ENCODE measurements at places on chromosomes 2 and 18.

DNA sequence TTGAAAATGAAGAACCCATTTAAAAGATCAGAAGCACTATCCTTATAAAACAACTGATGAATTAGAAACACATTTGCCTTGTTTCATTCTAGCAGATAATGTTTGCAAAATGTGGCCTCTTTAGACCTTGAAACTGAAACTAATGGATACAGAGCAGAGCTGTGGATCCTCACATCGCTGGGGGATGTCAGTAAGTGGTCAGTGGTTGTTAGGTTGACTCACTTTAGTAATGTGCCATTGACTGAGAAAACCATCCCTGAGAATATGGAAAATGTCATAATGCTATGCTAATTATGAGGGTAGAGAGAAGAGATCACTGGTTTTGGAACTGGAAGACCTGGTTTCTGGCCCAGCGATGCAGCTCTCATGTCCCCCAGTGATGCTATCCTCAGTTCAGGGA, 176.7 kb downstream of the MYO1B start:
- no peak for DNase-seq

DNA sequence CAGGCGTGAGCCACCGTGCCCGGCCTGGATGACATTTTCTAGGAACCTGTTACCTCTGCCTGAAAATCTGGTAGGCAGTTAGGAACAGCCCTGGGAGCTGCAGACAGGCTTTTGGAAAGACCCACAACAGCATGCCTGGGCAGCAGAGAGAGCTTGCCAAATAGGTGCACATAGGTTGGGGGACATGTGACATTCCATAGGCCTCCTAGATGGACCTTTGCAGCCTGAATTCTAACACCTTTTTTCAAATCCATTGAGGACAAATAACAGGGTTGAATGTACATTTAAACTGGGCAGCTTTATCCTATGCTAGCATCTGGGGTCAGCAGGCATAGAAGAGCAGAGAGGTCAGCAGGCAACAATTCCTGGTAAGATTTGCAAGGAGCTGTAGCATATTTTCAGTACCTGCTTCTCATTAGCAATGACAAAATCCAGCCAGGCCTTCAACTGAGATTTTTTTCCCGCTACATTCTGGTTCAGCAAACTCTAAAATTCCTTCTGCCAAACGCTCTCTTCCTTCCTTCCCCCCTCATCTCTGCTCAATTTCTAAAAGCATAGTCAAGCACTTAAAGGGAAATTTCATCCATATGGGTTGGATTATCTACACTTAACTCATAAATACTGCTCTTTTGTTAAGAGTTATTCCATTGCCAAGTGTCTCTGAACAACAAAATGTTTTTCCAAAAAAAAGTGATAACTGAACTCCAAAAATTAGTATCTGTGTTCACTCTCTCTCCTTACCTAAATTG, 75.2 kb downstream of the SOWAHC start:
- DNase-seq: no peak

GRCh38 chr2:133993160-133993559, 260.7 kb upstream of the MGAT5 start:
- no peak for DNase-seq

DNA sequence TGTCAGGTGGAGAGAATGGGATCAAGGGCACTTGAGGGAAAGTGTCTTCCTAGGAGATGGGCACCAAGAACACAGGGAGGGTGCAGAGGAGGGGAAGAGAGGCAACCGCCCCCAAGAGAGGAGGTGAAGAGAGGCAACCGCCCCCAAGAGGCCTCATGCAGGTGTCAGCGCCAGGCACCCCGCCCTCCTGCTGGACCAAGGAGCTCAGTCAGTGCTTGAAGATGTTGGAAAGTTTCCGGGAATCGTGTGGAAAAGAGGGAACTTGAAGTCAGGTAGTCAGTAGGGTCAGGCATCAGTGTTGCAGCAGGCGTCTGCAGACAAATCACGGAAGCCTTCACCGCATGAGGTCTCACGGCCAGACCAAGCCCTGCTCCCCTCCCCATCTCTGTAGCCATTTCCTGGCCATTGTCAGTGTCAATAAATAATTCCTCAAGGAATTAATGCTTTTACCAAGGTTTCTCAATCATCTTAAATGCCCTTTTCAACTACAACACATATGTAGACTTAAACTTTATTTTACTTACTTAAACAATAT, 353.1 kb downstream of the EIPR1 start:
- no peak for DNase-seq

- no peak for DNase-seq
Observed at GRCh38 chr2:172039011-172039704, 39.4 kb downstream of the METAP1D start.

DNA sequence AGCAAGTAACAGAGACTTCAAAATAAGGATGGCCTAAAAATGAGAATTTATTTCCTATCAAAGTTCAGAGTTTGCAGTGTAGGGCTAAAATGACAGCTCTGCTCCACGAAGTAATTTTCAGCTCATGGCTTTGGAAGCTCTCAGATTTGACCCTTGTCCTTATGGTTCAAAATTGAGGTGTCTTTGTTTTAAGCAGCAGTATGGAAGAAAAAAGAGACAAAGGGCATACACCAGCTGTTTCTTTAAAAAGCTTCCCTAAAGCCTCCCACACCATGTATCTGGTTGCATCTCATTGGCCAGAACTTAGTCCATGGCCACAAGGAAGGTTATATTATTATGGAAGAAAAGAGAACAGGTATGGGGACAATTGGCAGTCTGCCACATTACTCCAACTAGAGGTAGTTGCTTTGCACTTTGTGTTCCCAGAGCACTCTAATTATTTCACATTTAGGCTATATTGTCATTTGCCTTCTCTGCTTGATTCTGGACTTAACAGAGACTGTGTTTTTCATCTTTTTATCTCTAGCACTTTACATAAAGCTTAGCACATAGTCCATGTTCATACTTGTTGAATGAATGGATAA, 180.4 kb downstream of the MCFD2 start:
- DNase-seq: no peak

DNA sequence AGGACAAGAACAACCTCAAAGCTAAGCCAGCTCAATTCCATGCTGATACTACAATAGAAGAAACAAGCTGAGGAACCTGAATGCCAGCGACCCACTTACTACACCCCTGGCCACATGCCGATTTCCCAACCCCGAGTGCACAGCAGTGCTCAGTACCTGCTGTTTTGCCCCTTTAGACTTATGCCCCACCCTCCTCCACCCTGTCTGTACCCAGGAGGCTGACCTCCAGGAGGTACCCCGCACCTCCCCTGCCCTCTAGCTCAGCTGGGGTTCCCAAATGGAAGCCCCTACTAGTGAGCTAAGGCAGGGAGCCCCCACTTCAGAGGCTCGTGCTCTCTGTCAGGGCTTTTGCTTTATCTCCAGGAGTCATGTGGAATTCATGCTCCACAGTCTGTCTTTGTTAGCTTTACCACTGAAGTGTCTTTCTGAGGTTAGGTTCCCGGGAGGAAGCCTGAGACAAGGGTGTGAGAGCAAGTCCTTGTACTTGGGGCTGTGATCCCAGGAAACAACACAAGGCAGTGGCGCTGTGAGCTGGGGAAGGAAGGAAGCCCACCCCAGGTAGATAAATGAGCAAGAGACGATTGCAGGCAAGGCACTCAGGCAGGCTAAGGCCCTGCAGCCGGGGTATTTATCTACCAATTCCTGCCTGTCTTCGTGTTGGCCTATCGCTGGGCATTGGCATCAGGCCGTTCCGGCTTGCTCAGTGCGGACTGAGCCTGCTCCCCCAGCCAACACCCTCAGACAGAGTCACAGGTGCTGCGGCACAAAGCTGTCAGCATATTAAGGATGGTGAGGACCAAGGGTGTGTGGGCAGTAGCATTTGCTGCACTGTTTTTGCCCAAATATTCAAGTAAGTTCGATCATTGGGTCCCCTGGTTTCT, 220.5 kb downstream of the CYP26B1 start:
- DNase-seq: no peak

DNA sequence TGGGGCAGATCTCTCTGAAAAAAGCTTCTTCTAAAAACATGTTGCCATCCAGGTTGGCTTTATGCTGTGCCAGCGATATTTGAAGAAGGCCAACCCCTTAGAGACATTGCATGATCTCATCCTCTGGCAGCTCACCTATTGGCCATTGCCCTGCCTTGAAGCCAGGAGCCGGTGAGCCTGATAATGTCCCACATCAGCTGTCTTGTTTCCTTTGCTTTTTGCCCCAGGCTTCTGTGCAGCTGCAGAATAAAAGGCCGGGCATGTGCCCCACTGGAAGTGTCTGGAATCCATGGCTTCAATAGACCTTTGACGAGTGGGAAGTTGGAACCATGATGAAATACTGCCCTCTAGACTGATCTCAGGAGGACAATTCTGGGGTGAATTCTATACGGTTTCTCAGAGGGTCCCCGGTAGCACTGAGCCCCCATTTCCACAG, 523.5 kb upstream of the ZEB2 start:
- no peak for DNase-seq

- DNase-seq: no peak
Observed at GRCh38 chr18:7332452-7332851, 101.6 kb downstream of the LRRC30 start.

DNA sequence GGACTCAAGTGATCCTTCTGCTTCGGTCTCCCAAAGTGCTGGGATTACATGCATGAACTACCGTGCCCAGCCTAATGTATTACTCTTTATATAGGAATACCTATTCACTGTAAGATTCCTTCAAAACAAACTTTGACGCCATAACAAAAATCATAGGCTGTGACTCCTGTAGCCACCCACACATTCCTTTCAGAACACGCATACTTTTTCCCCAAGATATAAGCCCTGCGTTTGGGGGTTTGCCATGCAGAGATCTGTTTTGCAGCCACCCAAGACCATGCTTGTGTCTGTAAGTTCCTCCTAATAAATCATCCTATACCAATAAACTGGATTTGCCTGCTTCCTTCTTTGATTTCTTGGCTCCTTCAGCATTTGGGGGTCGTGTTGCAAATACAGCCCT, 46.0 kb upstream of the STON1 start:
- peak; percentile 95 for DNase-seq

DNA sequence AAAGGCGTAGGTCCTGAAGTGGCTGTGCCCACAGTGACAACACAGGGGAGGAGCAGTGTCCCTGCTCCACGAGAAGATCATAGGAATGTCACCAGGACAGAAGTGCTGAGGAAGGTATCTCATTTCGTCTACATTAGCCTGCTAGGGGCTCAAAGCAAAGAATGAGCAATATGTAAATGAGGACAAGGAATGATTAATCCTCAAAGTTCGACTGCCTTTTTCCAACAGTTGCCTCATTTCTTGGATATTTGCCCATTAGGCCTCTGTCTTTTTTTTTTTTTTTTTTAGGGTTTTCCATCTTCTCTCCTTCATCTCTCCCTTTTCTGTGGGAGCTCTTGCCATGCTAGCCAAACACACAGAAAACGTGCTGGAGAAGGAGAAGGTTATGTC, 105.2 kb upstream of the ARHGAP28 start:
- peak; percentile 83 for DNase-seq

- DNase-seq: no peak
Observed at GRCh38 chr2:197308996-197309690, 1.4 kb downstream of the ANKRD44 start.

DNA sequence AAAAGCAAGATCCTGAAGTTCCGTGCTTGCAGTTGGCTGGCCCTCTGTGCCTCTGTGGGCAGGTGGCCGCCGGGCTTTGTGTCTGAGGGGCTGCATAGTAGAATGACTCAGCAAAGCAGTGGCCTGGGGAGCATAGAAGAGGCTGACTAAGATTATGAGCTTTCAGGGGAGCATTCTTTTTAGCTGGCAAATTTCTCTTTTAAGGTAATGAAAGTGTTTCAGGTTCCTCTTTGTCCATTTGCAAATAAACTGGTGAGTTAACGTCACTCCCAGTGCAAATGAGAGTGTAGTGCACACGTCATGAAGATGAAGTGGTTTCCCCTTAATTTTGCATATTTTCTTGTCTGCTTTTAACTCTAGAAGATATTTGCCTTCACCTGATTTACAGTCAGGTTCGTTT, 98.6 kb downstream of the BCL2L11 start:
- no peak for DNase-seq

DNA sequence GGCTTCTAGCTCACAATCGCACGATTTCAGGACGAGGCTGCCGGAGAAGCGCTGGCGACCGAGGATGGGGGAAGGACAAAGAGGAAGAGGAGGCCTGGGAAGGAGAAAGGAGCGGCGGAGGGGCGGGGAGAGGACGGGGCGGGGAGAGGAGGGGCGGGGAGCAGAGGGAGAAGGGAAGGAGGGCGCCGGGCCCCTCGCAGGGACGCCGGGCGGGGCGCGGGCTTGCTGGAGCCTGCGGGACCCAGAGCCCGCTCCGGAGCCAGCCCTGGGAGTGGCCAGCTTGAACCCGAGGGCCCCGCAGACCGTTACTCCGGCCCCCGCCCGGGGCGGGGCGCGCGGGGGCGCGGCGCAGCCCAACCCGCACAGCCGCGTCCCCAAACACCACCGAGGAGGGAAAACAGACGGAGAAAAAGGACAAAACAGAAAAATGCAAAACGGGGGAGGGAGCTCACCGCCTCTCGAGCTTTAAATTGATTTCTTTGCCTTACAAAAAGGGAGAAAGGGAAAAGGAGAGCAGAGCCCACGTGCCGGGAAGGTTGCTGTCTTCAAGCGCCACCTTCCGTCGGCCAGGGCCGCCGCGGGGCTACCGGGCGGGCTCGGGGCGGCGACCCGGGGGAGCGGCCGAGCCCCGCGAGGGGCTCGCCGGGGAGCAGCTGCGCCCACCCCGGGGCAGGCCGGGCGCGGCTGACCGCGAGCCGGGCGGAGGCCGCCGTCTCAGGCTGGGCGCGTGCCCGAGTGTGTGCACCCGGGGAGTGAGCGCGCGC, 781 bp upstream of the SOX11 start:
- DNase-seq: no peak

DNA sequence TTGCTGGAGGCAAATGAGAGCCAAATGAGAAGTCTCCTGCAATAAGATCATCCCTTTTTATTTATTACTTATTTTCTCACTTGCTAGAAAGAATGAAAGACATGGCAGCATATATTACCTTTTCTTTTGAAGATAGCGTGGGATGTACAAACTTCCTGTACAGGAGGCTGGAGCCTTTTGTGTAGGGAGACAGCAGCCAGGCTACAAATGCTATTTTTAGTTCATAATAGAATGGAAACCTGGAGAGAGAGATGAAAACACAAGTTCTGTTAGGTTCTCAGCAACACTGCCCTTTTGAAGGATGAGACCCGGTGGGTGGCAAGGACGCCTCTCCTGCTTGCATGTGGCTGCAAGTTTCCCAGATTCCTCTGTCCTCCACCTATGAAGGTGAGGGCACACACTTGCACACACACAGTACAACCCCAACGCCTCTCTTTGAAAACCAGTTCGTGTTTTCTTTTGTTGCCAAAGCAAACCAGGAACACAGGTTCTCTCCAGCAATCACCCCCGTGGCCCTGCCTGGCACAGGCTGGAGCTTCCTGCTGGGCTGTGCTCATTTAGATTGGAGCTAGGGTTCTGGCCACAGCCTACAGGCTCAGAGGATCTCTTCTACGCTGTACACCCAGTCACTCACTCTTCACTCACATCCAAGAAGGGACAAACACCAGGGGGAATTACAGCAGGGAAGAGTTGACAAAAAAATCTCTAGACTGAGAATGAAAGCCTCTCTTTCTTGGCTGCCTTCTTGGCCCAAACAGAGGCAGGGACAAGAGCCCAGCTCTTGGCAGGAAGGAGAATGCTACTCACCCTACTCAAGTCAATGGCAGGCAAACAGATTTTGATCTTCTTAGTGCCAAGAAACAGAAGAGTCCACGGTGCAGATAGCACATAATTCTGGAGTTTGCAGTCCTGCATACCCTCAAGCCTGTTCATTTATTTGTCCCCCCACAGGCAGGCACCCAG, 55.6 kb downstream of the MRPL35 start:
- DNase-seq: no peak

GRCh38 chr18:34789768-34790344, 79.8 kb downstream of the DTNA start:
- peak; percentile 41 for DNase-seq

All from cardiac fibroblast (primary cell).